ENCODE measurements at places on chromosomes 2 and 18. TPM values are rescaled to one million over a fixed set of nuclear protein-coding genes. Genes with fewer than 3 reads are reported as not detected.

The SLC4A3 gene
- total RNA-seq = 3.6 TPM

The CFC1 gene
- total RNA-seq = not detected

The TUBA3E gene
- not detected for total RNA-seq

The CNGA3 gene
- 1.3 TPM for total RNA-seq

The FHOD3 gene
- total RNA-seq = 25.9 TPM

The NEB gene
- 1.2 TPM for total RNA-seq

The LYG2 gene
- total RNA-seq = not detected

The STAT4 gene
- total RNA-seq = not detected

The KHK gene
- 5.1 TPM for total RNA-seq

The SIX3 gene
- total RNA-seq = not detected

Measured in tibial nerve (tissue), 4 donors.